H1 (cell line): ENCODE measurements at places on chromosomes 1 and 21.
A peak's percentile ranks its signal among the peaks of the same experiment; 100 is the strongest.

- H3K4me1 ChIP-seq: peaks cover 2% of the 10 kb centered on the region; the same call in 1 of the 2 replicates
- no peak overlapping the region for H3K4me3 ChIP-seq
- no peak overlapping the region for H3K27ac ChIP-seq
- no peak for DNase-seq
- H3K36me3 ChIP-seq: peaks cover 8% of the 10 kb centered on the region
Measured at GRCh38 chr1:193070386-193070753, 11.0 kb downstream of the RO60 start.

DNA sequence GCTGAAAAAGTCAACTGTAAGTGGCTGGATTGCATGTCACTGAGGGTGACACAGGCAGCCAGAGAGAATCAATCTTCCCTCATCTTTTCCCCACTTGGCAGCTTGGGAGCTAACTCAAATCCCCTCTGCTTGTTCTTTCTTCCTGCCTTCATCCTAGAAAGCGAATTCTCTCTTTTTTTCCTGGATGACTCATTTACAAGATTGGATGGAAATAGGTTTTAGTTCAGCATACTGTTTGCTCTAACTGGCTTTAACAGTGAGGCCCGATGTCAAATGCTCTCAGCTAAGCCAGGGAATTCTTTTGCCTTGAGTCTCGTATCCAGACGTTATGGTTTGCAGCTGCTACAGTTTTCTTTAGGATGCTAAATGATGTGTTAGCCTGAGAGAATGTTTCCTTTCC, 72.7 kb downstream of the HUNK start:
- DNase-seq: no peak
- no peaks in the 10 kb centered on the region for H3K27me3 ChIP-seq
- H3K27ac ChIP-seq: no peak overlapping the region

DNA sequence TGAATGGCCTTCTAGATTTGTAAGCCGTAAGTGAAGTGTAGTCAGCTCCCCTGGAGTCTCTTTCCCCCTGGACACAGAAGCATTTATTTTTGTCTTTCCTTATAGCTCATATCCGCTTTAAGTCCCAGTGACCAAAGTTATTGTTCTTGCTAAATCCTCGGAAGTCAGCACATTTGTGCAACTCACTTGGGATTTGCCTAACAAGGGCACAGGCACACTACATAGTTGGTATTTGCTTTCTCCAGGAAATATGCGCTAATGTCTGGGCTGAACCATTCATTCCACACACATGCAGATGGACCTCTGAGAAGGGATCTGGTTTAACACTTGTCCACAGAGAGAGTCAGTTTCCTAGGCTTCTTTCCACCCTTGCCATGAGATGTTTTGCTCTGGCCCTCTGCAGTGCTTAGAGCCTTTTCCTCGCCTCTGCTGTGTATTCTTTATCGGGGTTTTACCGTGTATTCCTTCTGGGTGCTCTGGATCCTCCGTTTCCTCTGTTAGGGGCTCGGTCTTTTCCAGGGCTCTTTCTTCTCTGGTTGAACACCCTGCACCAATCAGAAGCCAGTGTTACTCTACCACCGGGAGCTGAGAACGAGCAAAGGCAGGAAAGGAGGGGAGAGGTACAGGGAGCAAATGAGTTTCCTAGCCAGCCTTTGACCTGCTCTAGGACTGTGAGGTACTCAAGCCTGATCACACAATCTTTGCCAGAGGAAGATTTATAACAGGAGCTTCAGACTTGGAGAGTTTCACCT, 72.4 kb downstream of the ABCA4 start:
- H3K4me1 ChIP-seq: no peaks in the 10 kb centered on the region; the same call in none of the 2 replicates
- H3K4me3 ChIP-seq: no peak overlapping the region
- no peaks in the 10 kb centered on the region for H3K27me3 ChIP-seq
- no peak for DNase-seq
- H3K27ac ChIP-seq: no peak overlapping the region

- no peak for DNase-seq
- no peaks in the 10 kb centered on the region for H3K36me3 ChIP-seq
- H3K4me1 ChIP-seq: peaks cover 11% of the 10 kb centered on the region
- H3K4me3 ChIP-seq: no peak overlapping the region
Measured at GRCh38 chr1:45359882-45360513, 19.8 kb upstream of the MUTYH start.

GRCh38 chr1:24385160-24385940, 28.2 kb downstream of the STPG1 start:
- H3K27ac ChIP-seq: no peak overlapping the region
- H3K27me3 ChIP-seq: no peaks in the 10 kb centered on the region
- H3K4me1 ChIP-seq: no peaks in the 10 kb centered on the region
- no peaks in the 10 kb centered on the region; the same call in 1 of the 2 replicates for H3K36me3 ChIP-seq
- DNase-seq: peak; percentile 47

- no peak overlapping the region for H3K27ac ChIP-seq
- no peaks in the 10 kb centered on the region for H3K4me1 ChIP-seq
- no peak overlapping the region for H3K4me3 ChIP-seq
- H3K36me3 ChIP-seq: no peaks in the 10 kb centered on the region
- DNase-seq: no peak
Measured at GRCh38 chr1:16433030-16433429, 4.2 kb downstream of the SPATA21 start.

- H3K4me3 ChIP-seq: peak within 1 kb of the TSS; percentile 56
- H3K36me3 ChIP-seq: no peaks in the 10 kb centered on the region
- H3K27ac ChIP-seq: no peak within 1 kb of the TSS
- DNase-seq: peak; percentile 76
Measured at GRCh38 chr1:226223157-226223785, at the start of gene MIXL1. MIXL1 (plus strand) TSS chr1:226223664; CDS start chr1:226223682, 18 bp downstream.

- DNase-seq: no peak
- H3K4me3 ChIP-seq: no peak overlapping the region
- no peaks in the 10 kb centered on the region for H3K36me3 ChIP-seq
- H3K27me3 ChIP-seq: no peaks in the 10 kb centered on the region
- H3K27ac ChIP-seq: no peak overlapping the region
Measured at GRCh38 chr1:34379911-34380310, 203.2 kb downstream of the C1orf94 start.

- no peaks in the 10 kb centered on the region for H3K4me1 ChIP-seq
- no peaks in the 10 kb centered on the region for H3K27me3 ChIP-seq
- H3K4me3 ChIP-seq: no peak overlapping the region
- no peak for DNase-seq
- H3K27ac ChIP-seq: no peak overlapping the region
- H3K36me3 ChIP-seq: no peaks in the 10 kb centered on the region; the same call in 1 of the 2 replicates
Measured at GRCh38 chr1:193270996-193271395, 84.6 kb upstream of the B3GALT2 start.

- H3K27ac ChIP-seq: no peak overlapping the region
- H3K4me3 ChIP-seq: no peak overlapping the region
- DNase-seq: no peak
- peaks cover 3% of the 10 kb centered on the region for H3K4me1 ChIP-seq
Measured at GRCh38 chr1:57111175-57111574, 145.4 kb upstream of the C8B start.

GRCh38 chr1:41713557-41714327, 205.0 kb downstream of the HIVEP3 start:
- H3K27me3 ChIP-seq: no peaks in the 10 kb centered on the region
- H3K4me1 ChIP-seq: peaks cover 6% of the 10 kb centered on the region; the same call in 1 of the 2 replicates
- no peaks in the 10 kb centered on the region for H3K36me3 ChIP-seq
- H3K4me3 ChIP-seq: no peak overlapping the region
- H3K27ac ChIP-seq: no peak overlapping the region

GRCh38 chr1:78277253-78277652, 213.5 kb upstream of the PTGFR start:
- no peak for DNase-seq
- H3K4me1 ChIP-seq: no peaks in the 10 kb centered on the region
- no peak overlapping the region for H3K4me3 ChIP-seq
- H3K36me3 ChIP-seq: no peaks in the 10 kb centered on the region
- no peak overlapping the region for H3K27ac ChIP-seq
- no peaks in the 10 kb centered on the region for H3K27me3 ChIP-seq

DNA sequence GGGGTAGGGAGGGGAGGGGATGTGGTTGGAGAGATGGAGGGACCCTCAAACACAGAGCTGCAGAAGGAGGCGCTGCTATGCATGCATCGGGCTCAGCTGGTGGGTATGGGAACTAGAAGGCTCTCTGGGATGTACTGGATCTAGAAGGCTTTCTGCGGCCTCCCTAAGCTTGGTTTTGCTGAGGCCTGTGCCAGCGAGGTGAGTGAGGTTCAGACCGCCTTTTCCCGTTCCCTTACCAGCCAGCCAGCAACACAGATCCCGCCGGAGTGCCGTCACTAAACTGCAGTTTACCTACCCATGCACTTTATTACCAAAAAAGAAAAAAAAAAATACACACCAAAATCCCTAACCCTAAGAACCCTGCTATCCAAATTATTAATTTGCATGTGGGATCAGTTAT, 180.2 kb downstream of the PRDM16 start:
- DNase-seq: no peak
- H3K4me1 ChIP-seq: no peaks in the 10 kb centered on the region; the same call in 1 of the 2 replicates
- no peaks in the 10 kb centered on the region for H3K36me3 ChIP-seq
- no peaks in the 10 kb centered on the region for H3K27me3 ChIP-seq
- no peak overlapping the region for H3K27ac ChIP-seq

GRCh38 chr1:201025571-201026002, 2.1 kb upstream of the KIF21B start:
- H3K27ac ChIP-seq: no peak overlapping the region
- no peak overlapping the region for H3K4me3 ChIP-seq
- no peaks in the 10 kb centered on the region; the same call in 1 of the 2 replicates for H3K36me3 ChIP-seq
- H3K27me3 ChIP-seq: peaks cover 2% of the 10 kb centered on the region; the same call in 1 of the 2 replicates
- no peak for DNase-seq

- peaks cover 9% of the 10 kb centered on the region for H3K4me1 ChIP-seq
- DNase-seq: no peak
- H3K27ac ChIP-seq: no peak overlapping the region
- no peaks in the 10 kb centered on the region for H3K27me3 ChIP-seq
- no peaks in the 10 kb centered on the region for H3K36me3 ChIP-seq
- no peak overlapping the region for H3K4me3 ChIP-seq
Measured at GRCh38 chr1:223079498-223079897, 63.5 kb downstream of the TLR5 start.

- no peak overlapping the region for H3K27ac ChIP-seq
- peaks cover 11% of the 10 kb centered on the region for H3K4me1 ChIP-seq
- DNase-seq: no peak
Measured at GRCh38 chr1:151994956-151995355, 1.3 kb upstream of the S100A10 start.

DNA sequence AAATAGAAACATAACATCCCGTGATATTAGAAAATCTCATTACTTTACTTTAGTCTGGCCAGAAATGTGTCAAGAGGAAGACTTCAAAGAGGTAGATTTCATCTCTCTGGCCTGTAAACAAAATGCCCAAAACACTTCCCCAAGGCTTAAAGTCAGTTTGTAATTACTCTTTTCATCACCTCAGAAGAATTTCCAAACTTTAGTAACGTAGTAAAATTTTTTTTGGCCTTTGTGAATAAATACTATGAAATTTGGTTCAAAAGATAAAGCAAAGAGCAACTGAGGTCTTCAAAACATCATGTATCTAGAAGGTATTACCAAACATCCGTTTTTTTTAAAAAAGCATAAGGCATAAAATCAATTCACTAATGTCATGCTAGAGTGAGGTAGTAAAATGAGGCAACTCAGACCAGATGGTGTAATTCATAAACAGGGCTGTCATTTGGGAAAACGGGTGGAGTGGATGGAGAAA, 51.4 kb downstream of the LEPR start:
- H3K4me1 ChIP-seq: 0 out of 2 replicates have a peak, but pooled peaks cover 1% of the 10 kb centered on the region
- no peaks in the 10 kb centered on the region for H3K27me3 ChIP-seq
- no peak for DNase-seq
- no peaks in the 10 kb centered on the region for H3K36me3 ChIP-seq

- H3K4me3 ChIP-seq: no peak overlapping the region
- no peak for DNase-seq
- H3K27ac ChIP-seq: no peak overlapping the region
- no peaks in the 10 kb centered on the region for H3K27me3 ChIP-seq
- no peaks in the 10 kb centered on the region for H3K4me1 ChIP-seq
Measured at GRCh38 chr1:83766241-83766691, 232.7 kb downstream of the TTLL7 start.

GRCh38 chr1:114756009-114756892, 1.5 kb downstream of the CSDE1 start:
- H3K4me3 ChIP-seq: peak overlapping the region; percentile 95
- no peaks in the 10 kb centered on the region for H3K27me3 ChIP-seq
- H3K36me3 ChIP-seq: peaks cover 12% of the 10 kb centered on the region; the same call in 1 of the 2 replicates
- peak overlapping the region; percentile 100 for H3K27ac ChIP-seq
- H3K4me1 ChIP-seq: no peaks in the 10 kb centered on the region

DNA sequence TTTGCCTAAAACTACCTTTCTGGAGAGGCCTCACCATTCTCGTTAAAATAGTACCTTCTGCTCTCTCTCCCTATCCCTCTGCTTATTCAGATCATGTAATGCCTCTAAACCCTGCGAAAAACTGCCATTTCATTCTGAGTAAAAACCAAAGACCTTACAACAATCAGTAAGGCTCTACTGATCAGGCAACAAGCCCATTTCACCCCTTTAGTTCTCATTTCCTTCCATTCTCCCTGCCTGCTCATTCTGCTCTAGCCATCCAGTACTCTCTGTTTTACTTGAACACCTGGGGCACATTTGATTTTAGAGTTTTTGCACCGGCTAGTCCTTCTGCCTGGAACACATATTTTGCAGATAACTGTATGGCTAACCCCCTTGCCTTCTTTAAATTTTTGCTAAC, 187.8 kb downstream of the COQ8A start:
- H3K36me3 ChIP-seq: peaks cover 4% of the 10 kb centered on the region; the same call in 1 of the 2 replicates
- H3K4me1 ChIP-seq: peaks cover 6% of the 10 kb centered on the region
- DNase-seq: no peak
- H3K27ac ChIP-seq: no peak overlapping the region
